ENCODE measurements at places on chromosomes 11 and 22. TPM values are rescaled to one million over a fixed set of nuclear protein-coding genes. Genes with fewer than 3 reads are reported as not detected.

Gene ADORA2A
- total RNA-seq, result 3.5 TPM

- peaks cover 6% of the 10 kb centered on the region for H3K4me1 ChIP-seq
- DNase-seq, result no peak
- H3K36me3 ChIP-seq, result peaks cover 33% of the 10 kb centered on the region
Observed at GRCh38 chr11:116953530-116954285, 116.3 kb upstream of the APOA1 start.

GRCh38 chr22:46267431-46268279 is at the start of gene TTC38:
Gene TTC38 (plus strand): TSS chr22:46268008. CDS start chr22:46268040, 32 bp downstream.
- peak within 1 kb of the TSS; percentile 91 for H3K4me3 ChIP-seq
- peak within 1 kb of the TSS; percentile 82 for H3K27ac ChIP-seq
- H3K27me3 ChIP-seq, result no peaks in the 10 kb centered on the region
- H3K4me1 ChIP-seq, result peaks cover 26% of the 10 kb centered on the region
- peak; percentile 92 for DNase-seq

DNA sequence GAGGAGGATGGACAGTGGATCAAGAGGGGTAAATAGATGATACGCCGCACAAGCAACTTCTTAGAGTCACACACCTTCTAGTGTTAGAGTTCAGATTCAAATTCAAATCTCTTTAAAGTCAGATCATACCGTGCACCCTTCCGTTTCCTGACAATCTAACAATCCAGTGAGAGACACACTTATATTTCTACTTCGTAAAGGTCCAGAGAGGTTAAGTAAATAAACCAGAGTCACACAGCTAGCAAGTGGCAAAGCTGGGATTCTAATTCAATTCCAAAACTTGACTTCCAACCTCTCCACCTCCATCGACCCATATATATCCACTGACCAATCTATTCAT is 34.0 kb downstream of the MIAT start:
- no peak overlapping the region for H3K27ac ChIP-seq
- no peaks in the 10 kb centered on the region for H3K27me3 ChIP-seq
- H3K4me1 ChIP-seq, result peaks cover 2% of the 10 kb centered on the region
- H3K36me3 ChIP-seq, result peaks cover 25% of the 10 kb centered on the region
- H3K4me3 ChIP-seq, result no peak overlapping the region
- DNase-seq, result no peak

GRCh38 chr11:121445071-121445768 is 6.9 kb upstream of the SORL1 start:
- H3K4me1 ChIP-seq, result no peaks in the 10 kb centered on the region
- no peaks in the 10 kb centered on the region for H3K36me3 ChIP-seq
- peaks cover 41% of the 10 kb centered on the region for H3K27me3 ChIP-seq
- DNase-seq, result no peak

Data from osteocyte (in vitro differentiated cells).